ENCODE measurements at places on chromosomes 3 and 15.

DNA sequence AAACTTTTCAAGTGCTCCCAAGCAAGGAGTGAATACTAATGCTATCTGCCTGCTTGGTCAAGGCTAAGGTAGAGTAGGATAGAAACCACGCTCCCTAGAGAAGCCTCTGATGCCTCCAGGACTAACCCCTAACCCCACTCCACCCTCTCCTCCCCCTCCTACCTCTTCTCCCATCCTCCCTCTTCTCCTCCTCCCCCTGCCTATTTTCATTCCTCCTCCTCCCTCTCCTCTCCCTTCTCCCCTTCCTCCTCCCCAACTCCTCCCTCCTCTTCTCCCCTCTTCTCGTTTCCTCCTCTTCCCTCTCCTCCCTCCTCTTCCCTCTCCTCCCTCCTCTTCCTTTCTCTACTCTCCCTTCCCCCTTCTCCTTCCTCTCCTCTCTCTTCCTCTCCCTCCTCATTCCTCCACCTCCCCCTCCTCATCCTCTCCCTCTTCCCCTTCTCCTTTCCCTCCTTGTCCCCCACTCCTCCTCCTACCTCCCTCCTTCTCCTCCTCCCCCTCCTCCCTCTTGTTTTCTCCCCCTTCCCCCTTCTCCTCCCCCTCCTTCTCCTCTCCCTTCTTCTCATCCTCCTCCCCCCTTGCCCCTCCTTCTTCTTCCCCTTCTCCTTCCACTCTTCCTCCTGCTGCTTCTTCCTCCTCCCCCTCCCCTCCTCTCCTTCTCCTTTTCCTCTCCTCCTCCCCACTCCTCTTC is 12.8 kb upstream of the MEX3B start:
- no peak for DNase-seq

DNA sequence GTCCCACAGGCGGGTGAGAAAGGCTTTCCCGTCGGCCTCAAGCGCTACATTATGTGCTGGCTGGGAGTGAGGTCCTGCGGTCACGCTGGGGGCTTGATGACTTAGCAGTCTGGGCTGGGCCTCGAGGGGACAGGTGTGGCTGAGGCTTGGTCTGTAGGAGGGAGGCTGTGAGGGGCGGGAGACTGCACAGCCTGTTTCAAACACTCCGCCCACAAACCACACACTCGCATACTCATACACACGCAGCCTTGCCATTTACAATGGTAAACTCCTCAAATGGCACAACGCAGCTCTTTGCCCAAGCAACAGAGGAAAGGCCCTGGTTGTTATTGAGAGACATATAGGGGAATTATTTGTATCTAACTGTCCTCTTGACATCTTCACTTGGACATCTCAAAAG is 32.4 kb upstream of the RASGRF1 start:
- no peak for DNase-seq

DNA sequence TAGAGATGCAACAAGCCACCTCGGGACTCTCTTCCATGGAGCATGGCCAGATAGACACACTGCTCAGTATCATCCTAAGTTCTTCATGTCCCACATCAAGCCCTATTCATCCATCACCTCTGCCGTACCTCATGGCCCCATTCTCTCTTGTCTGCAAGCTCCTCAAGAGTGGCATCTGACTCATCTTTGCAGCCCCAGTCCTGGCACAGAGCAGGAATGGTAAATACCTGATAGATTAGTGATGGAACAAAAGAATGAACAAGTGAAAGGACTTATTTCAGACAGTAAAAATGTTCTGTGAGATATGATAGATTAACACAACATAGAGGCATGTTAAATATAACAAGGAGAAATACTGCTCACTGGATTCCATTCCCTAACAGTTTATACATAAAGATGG is 176.4 kb downstream of the ISL2 start:
- no peak for DNase-seq

DNA sequence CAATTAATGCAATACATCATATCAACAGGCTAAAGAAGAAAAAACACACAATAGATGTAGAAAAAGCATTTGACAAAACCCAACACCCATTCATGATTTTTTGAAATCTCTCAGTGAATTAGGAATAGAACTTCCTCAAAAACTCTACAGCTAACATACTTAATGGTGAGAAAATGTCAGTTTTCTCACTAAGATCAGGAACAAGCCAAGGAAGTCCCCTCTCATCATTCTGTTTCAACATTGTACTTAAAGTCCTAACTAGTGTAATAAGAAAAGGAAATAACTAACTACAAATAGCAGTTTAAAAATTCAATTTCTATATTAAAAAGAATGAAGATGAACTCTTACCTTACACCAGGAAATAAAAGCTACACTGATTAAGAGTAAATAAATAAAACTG is 77.8 kb downstream of the DCLK3 start:
- no peak for DNase-seq

- no peak for DNase-seq
Measured at GRCh38 chr3:69698728-69699127, 40.5 kb upstream of the MITF start.

- DNase-seq = no peak
Measured at GRCh38 chr3:139745831-139746230, 68.1 kb upstream of the NMNAT3 start.

DNA sequence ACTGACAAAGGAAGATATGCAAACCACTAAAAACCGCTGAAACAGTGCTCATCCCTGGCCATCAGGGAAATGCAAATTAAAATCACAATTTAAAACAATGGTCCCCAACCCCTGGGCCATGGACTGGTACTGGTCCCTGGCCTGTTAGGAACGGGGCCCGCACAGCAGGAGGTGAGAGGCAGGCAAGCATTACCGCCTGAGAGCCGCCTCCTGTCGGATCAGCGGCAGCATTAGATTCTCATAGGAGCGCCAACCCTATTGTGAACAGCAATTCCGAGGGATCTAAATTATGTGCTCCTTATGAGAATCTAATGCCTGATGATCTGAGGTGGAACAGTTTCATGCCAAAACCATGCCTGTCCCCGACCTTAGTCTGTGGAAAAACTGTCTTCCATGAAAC is 14.4 kb downstream of the SLC12A6 start:
- no peak for DNase-seq

DNA sequence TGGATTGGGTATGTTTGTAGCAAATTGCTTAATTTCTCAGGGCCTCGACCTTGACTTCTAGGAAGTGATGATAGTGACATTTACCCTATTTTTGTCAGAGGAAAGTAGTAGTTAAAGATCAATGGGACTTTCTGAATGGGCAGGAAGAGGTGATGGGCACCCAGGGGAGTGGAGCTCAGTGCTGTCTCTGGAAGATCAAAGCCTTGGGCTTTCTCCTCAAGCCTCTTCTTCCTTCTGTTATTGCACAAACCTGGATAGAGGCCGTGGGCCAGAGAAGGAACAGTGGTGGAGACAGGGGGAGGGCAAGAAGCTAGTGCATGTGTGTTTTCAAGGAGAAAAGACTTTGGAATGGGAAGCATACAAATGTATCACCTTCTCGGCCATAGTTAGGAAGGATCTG is 44.9 kb upstream of the EOMES start:
- DNase-seq = no peak

GRCh38 chr3:188206787-188207186 is 52.8 kb downstream of the LPP start:
- no peak for DNase-seq

GRCh38 chr3:75294124-75294523 is 370.0 kb upstream of the FRG2C start:
- DNase-seq = no peak

DNA sequence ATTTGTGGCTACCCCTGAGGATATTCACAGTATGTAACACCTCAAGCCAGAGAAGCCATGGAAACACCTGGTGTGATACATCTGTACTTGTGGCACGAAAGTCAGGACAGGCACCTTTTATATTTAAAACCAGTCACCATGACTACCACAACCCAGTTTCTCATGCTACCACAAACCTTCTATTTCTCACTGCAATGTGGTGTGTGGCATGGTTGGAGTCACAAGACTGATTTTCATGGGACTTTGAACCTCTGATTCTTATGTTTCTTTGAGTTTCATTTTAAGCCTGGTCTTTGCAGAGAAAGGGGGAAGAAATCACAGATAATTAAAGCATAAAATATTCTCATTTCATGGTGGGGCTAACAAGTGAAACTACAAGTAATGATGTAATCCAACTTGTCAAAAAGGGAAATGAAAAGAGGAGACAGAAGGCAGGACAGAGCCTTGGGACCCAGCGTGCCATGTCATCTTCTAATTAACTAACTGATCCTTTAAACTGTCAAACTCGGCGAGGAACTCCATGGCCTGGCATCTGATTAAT is 175.9 kb downstream of the PDZRN3 start:
- DNase-seq = no peak

DNA sequence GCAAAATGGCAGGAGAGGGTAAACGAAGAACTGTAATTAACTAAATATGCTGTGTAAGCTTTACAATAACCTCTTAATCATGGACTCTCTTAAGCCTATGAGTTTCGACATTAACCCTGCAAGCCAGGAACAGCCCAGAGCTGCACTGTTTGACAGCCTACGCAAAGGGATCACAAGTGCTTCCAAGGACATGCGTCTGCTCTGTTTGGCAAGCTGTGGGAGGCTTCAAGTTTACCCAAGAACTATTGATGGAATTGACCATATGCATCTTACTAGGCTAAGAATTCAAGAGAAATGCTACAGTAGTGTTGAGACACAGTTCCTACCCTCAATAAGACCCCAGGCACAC is 66.0 kb downstream of the PDZRN3 start:
- DNase-seq = no peak

DNA sequence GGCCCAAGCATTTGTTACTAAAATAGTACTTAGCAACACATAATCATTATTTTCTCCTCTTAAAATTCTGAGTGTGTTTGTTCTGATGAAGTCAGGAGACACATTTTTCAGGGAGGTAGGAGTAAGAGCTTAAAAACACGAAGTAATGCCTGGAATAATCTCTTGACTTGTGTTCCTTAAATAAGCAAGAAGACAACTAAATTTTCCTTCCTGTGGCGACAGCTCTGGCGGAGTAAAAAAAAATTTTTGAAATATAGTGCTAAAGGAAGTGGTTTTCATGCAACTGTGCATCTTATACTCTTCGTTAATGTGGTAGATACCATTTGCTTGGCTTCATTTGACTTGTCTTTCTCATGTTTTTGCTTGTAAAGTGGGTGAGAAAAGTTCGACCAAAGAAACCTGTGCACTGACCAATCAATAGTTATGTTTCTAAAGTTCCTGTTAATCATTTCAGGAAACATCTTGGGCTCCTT is 11.1 kb upstream of the MBNL1 start:
- DNase-seq = no peak

GRCh38 chr3:9727041-9727595 is 4.4 kb upstream of the BRPF1 start:
- DNase-seq = peak; percentile 34

GRCh38 chr15:45831787-45832186 is 197.0 kb downstream of the SQOR start:
- no peak for DNase-seq

GRCh38 chr3:138438896-138439295 is 4.5 kb downstream of the ESYT3 start:
- DNase-seq = no peak

- DNase-seq = no peak
Measured at GRCh38 chr15:54011656-54012055, 33.4 kb downstream of the UNC13C start.

- no peak for DNase-seq
Measured at GRCh38 chr15:66857694-66858093, 155.7 kb downstream of the SMAD6 start.

Measured in stimulated activated CD8-positive, alpha-beta memory T cell treated with anti-CD3 and anti-CD28 coated beads, Interleukin-2, amount 100 ng/mL, for 48 hours (primary cell).